Activated T-helper 2 cell treated with anti-CD3 and anti-CD28 coated beads, Interferon-gamma antibody, Interleukin-2, Interleukin-4, amounts not matched to agents 10 μg/mL and 5 μg/mL and 100 μg/mL, durations not matched to agents 14 hours and 24 hours and 36 hours (primary cell): ENCODE measurements at places on chromosomes 13 and 19.

DNA sequence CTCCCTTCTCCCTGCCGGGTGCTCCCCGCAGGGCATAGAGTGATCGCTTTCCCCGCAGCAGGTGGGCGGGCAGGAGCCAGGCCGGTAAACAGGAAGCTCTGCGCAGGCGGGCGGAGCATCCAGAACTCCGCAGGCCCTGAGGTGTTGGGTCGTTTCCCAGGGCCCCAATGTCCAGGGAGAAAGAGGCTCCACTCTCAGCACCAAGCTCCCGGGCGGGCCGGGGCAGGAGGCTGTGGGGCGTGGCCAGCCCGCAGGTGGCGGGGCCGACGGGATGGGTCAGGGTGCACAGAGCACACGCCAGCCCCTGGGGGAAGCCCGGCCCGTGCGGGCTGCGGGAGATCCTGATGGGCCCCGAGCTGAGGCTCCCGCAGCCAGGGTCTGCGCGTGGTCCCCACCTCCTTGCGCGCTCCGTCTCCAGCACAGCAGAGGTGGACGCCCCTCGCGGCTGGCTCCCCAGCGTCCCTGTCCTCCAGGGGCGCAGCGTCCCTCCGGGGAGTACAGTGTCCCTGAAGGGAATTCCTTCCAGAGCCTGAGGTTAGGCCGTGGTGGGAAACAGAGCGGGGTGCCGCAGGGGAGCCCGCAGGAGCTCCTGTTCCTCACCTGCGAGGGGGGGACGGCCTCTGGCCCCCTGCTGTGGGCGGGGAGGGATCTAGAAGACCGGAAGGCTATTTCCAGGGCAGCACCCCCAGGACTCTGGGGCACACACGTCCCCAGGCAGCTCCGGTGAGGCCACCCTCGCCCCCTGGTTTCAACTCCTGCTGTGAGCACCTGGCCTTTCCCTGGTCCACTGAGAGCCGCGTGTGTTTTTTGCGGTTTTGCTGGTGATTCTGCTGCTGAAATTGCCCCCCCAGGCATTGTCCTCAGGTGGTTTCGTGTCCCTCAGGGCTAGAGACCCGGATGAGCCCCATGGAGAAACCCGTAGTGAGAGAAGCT lies 12.2 kb downstream of the PIP5K1C start:
- no peak for DNase-seq

DNA sequence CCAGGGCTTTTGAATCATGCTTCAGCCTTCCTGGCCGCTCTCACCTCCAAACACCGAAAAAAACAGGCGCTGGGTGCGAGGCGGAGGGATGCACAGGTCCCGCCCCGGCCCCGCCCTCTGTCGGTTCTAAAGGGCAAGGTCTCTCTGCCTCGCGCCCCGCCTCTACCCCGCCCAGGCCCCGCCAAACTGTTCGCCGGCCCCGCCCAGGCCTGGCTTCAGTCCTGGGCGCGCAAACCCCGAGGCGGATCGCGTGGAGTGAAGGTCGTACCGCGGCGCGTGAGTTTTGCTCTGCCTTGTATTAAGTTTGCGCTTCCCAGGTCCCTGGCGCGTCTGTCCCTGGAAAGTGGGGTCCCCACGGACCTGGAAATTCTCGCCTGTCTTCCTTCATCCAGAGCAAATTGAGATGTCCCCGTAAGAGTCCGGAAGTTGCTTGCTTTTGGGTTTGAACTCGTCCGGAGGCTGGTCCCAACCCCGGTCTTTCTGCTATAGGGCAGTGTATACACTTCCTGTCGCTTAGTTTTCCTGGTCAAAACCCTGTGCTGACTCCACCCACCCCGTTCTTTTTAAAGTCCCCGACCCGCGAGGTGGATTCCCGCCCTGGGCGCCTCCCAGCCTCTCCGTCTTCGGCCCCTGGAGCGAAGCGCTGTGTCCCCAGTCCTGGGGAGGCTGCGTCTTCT lies 8.4 kb downstream of the ZNF808 start:
- DNase-seq: peak; percentile 83

- no peak for DNase-seq
Observed at GRCh38 chr13:94878602-94879165, 166.3 kb upstream of the SOX21 start.

- DNase-seq: no peak
Observed at GRCh38 chr19:46481947-46482346, 10.6 kb upstream of the PNMA8A start.
